Breast epithelium (tissue), 4 donors: ENCODE measurements at places on chromosomes 16 and 17.

GRCh38 chr16:8408855-8409567 is 181.3 kb downstream of the TMEM114 start:
- no peaks in the 10 kb centered on the region for H3K4me1 ChIP-seq
- H3K4me3 ChIP-seq: no peak overlapping the region
- DNase-seq: no peak
- no peaks in the 10 kb centered on the region for H3K36me3 ChIP-seq
- no peaks in the 10 kb centered on the region for H3K27me3 ChIP-seq

DNA sequence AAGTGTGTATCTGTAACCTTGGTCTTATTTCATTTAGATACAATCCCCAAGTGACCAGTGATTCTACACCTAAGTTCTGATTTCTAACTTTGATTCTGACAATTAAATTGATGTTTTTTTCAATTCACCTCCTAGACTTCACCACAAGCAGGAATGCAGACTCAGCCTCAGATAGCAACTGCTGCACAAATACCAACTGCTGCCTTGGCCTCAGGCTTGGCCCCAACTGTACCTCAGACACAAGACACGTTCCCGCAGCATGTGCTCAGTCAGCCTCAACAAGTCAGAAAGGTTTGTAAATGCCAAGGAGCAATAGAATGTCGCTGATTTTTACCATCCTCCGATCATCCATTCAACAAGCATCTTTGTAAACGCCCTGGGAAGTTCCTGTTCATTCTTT is 177.7 kb downstream of the MRTFB start:
- H3K4me1 ChIP-seq: no peaks in the 10 kb centered on the region
- no peak overlapping the region for H3K27ac ChIP-seq
- no peak for DNase-seq
- no peak overlapping the region for H3K4me3 ChIP-seq

DNA sequence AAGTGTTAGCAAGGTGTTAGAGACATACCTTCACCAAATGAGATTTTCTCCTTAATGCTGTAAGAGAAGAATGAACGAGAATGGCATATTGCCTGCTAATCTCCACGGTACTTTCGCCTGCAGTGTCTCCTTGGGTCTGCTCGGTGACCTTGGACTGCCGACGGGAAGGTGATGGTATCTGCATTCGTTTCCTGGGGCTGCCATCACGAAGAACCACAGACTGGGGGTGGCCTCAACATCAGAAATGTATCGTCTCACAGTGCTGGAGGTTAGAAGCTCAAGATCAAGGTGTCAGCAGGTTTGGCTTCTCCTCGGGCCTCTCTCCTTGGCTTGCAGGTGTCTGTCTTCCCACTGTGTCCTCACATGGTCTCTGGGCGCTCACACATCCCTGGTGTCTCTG is 86.3 kb upstream of the TNRC6C start:
- no peak overlapping the region for H3K4me3 ChIP-seq
- no peaks in the 10 kb centered on the region for H3K27me3 ChIP-seq
- no peak for DNase-seq
- H3K4me1 ChIP-seq: no peaks in the 10 kb centered on the region

DNA sequence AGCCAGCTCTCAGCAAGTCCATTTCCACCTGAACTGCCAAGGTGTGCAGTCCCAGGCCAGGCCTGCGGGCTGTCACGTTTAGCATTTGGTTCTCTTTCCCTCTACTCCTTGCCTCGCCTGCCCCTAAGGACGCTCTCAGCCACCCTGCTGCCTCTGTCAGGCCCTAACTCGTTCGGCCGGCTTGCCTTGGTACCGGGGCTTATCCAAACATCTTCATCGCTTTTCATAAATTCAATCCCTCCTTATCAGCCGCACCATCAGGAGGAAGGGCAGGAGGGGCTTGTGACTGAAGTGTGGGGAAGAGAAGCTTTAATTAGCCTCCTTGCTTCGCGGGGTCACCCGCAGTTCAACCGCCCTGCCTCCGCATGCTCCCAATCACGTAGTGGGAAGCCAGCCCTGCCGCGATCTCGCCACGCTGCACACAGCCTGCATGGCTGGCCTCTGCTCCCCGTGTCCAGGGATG is 231.1 kb downstream of the SOX9 start:
- no peak for DNase-seq
- H3K36me3 ChIP-seq: no peaks in the 10 kb centered on the region
- H3K4me3 ChIP-seq: no peak overlapping the region
- H3K27ac ChIP-seq: no peak overlapping the region

GRCh38 chr17:38702166-38702915 is 2.7 kb upstream of the MLLT6 start:
- H3K27me3 ChIP-seq: no peaks in the 10 kb centered on the region
- peak overlapping the region; percentile 98 for H3K27ac ChIP-seq
- H3K4me3 ChIP-seq: peak overlapping the region; percentile 81
